ENCODE measurements at places on chromosomes 7 and 10.

- no peak for DNase-seq
Measured at GRCh38 chr10:127610816-127611215, 61.7 kb downstream of the NPS start.

DNA sequence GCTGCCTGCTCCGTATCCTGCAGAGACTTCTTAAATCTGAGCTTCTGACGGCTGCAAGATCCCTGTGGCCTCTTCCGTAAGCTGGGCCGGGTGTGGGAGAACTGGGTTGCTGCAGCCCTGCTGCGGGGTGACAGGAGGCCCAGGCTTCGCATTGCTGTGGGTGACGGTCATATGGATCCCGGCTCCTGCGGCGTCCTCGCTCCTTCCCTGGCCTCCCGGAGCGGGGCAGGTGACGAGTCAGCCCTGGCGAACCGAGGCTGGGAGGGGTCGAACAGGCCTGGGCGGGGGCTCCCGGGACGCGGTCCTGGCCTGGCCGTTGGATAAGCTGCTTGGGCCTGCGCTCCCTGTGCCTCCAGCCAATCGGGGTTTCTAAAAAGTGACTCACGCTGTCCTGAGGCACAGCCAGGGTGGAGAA is 7.8 kb upstream of the UBE2D1 start:
- no peak for DNase-seq

GRCh38 chr10:97321804-97322190 is 2.7 kb downstream of the FRAT1 start:
- DNase-seq, result no peak

GRCh38 chr7:12210179-12211053 is 678 bp upstream of the TMEM106B start:
- DNase-seq, result peak; percentile 30

DNA sequence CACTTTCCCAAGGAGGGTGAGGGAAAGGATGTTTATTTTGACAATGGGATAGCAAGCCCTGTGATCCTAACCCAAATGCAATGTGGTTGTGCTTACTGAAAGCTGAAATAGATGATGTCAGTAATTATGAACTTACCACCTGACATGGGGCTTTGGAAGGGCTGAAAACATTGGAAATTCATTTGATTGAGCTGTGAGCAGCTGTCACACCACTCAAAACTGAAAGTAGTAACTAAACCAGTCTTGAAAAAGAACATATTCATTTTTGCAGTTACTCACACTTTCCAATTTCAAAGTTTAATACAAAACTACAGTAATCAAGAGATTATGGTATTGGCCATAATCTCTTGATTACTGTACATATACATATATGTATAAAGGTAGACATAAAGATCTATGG is 155.5 kb upstream of the HPS1 start:
- DNase-seq, result no peak

- no peak for DNase-seq
Measured at GRCh38 chr10:71045204-71045809, 156.9 kb upstream of the PCBD1 start.
